ENCODE measurements at places on chromosomes 16 and 17. TPM values are rescaled to one million over a fixed set of nuclear protein-coding genes. Genes with fewer than 3 reads are reported as not detected.

TUFM gene
- 197 TPM for total RNA-seq

NPW gene
- 1.3 TPM for total RNA-seq

MCRIP2 gene
- 17.6 TPM for total RNA-seq

INCA1 gene
- 0.86 TPM for total RNA-seq

KRTAP2-3 gene
- not detected for total RNA-seq

SEZ6L2 gene
- 9.3 TPM for total RNA-seq

NACA2 gene
- total RNA-seq = not detected
